ENCODE measurements at places on chromosomes 3 and 15.

DNA sequence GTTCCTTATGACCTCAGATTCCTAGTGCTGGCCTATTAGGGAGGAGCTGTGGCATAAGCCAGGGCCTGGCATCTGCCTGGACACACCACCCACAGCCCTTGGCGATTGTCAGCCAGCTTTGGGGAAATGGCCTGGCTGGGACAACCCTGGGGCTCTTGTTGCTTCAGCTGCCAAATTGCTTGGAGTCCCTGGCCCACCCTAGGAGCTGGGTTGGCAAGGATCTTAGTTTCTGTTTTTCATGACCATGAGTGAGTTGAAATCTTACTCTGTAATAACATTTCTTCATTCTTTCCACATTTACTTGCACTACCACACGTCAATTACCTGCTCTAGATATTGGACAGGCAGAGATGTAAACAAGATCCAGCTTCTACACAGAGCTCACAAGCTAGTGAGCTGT is 1.9 kb upstream of the MYZAP start:
- no peak for DNase-seq

DNA sequence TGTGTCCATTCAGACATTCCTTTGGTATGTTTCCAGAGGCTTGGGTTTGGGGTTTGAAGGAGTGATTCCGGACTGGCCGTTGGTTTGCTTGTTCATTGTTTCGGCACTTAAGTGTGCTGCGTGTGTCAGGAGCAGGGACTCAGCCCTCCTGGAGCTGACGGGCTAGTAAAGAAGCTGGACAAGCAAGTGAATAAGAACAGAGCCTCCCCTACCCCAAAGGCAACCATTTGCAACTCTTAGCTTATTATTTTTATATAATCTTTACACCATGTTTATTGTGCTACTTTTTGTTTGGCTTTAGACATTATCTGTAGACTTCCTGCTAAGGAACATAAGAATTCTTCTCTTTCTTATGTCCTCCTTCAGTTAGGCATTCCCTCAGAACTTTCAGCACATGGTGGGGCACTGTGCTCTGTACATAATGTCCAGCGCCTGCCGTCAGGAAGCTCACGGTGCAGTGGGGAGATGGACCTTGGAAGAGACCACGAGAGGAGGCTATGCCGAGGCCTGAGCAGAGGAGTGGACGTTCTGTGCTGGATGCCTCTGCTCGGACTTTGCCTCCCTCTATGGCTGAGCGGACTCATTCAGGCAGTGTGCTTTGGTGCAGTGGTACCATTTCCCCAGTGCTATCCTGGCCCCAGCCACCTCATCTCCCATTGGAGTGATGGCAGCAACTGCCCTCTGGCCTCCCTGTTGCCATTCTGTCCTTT is 65.4 kb downstream of the EEFSEC start:
- DNase-seq: no peak

DNA sequence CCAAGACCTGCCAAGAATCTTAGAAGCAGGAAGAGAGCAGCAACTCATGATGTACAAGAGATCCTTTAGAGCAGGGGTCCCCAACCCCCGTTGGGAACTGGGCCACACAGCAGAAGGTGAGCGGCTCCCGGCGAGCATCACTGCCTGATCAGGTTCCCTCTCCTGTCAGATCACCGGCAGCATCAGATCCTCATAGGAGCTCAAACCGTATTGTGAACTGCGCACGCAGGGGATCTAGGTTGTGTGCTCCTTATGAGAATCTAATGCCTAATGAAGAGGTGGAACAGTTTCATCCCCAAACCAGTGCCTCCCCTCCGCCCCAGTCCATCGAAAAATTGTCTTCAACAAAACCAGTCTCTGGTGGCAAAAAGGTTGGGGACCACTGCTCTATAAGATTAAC is 13.8 kb downstream of the SLC41A3 start:
- no peak for DNase-seq

- DNase-seq: no peak
These were observed 12.3 kb upstream of the CLDN16 start for GRCh38 chr3:190375671-190376070.

DNA sequence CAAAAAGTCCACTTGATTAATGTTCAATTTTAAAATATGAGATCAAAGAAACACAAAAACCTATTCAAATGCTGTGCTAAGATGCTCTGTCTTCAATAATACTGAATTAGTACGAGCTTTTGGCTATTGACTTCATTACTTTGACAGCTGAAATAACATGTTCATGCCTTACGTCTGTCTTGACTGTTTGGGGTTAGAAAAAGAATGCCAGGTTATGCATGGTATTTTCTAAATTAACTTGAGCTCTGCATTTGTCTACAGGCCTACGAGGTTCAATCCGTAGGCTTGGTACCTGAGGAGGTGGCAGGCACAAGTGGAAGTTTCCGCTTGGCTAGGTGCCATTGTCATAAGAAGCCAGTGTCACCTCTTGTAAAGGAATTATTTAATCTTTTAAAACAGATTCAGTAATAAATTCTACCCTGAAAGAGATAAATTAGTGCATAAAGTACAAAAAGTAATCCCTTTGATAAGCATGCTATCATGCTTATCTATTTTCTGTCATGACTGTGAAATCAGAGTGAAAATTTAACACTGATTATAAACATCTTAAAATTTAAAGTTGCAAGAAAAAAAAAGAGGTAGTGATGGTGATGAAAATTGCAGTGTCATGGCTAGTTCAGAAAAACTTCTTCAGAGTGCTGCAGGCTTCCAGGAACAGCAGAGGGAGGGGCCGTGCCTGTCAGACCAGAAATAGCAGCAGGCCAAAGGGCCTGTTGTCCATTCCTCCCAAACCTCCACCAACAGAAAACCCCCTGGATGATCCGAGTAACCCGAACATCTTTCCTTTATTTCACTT is 115.7 kb downstream of the ARRDC4 start:
- DNase-seq: peak; percentile 0

DNA sequence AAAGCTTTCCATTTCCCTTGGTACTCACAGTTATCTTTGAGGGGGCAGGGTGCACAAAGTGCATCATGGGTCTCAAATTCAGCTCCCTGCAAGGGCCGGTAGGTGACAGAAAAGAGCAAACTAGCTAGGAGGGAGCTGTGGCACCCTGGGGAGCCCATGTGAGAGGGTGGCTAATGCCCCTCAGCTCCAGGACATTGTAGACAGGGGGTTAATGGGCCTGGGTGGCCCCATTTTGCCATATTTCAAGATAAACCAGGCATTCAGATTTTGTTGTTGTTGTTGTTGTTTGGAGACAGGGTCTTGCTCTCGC is 3.7 kb upstream of the SLC6A6 start:
- no peak for DNase-seq

GRCh38 chr3:182469086-182469485 is 324.2 kb upstream of the ATP11B start:
- DNase-seq: no peak

DNA sequence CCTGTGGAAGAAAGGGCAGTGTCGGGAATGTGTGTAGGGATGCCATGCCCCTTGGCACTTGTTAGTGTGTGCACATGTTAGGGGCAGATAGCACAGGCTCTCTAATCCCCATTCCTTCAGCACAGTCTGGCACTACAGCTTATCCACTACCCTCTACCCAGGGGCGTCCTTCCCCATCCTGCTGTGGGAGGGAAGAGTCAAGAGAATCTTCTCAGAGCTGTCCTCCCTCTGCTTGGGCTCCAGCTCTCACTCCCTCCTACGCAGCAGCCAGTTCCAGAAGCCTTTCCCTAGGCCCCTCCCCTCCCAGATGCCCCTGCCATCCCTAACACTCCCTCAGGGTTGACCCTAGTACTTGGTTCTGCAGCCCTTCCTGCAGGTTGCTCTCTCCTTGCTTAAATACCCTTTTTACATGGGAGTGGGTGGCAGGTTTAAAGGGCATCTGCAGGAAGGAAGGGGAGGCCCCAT is 815 bp upstream of the GRM2 start:
- DNase-seq: no peak

DNA sequence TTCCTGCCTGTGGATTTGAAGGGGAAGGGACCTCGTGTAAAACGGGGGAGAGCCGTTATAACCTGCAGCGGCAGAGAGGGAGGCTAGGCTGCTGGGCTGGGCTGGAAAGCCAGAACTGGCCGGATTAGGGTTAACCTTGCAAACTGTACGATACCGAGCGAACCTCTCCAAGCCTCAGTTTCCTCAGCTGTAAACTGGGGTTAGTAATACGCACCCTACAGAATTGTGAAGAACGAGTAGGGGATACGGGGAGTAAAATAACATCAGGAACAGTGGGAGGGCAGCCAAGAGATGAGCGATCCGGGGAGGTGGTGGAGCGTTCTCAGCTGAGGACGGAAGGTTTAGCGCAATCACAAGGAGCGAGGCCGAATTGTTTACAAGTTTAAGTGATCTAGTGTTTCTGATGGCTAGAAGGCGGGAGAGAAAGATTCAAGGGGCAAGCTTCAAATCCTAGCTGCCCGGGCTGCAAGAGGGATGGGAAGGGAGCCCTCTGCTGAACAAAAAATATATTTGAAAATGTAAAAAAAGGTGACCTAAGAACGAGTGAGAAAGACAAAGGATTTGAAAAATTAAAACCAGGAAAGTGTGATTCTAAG is 768 bp upstream of the SEMA5B start:
- peak; percentile 92 for DNase-seq

DNA sequence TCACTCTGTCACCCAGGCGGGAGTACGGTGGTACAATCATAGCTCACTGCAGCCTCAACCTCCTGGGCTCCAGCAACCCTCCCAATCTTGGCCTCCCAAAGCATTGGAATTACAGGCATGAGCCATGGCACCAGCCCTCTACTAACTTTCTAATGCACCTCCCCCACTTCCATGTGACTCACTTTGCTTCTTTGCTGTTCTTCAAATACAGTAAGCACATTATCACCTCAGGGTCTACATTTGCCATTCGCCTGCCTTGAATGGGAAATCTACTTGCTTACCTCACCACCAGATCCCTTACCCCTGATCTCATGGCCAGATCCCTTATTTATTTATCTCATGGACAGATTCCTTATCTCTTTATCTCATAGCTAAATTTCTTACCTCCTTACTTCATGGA is 235.3 kb downstream of the KCNMB2 start:
- DNase-seq: no peak

- DNase-seq: no peak
These were observed 47.7 kb upstream of the HERC1 start for GRCh38 chr15:63881431-63881830.

GRCh38 chr3:71859123-71859519 is 74.2 kb upstream of the PROK2 start:
- peak; percentile 46 for DNase-seq

DNA sequence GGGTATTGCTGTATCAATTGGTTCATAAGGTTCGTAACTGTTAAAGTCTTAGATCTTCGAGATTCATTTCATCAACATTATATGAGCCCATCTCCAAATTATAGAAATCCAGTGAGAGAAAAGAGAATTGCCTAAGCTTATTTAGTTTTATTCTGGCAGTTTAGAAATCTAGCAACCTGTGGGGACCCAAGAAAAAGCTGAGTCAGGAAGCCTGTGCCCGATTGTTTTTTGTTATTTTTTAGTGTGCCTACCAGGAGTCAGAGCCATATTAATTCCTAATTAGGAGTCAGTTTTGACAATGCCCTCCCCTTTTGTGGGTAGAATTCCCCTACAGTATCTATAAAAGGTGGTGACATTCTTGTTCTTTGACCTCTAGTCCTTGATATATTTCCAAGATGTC is 59.6 kb downstream of the SPRED1 start:
- no peak for DNase-seq

DNA sequence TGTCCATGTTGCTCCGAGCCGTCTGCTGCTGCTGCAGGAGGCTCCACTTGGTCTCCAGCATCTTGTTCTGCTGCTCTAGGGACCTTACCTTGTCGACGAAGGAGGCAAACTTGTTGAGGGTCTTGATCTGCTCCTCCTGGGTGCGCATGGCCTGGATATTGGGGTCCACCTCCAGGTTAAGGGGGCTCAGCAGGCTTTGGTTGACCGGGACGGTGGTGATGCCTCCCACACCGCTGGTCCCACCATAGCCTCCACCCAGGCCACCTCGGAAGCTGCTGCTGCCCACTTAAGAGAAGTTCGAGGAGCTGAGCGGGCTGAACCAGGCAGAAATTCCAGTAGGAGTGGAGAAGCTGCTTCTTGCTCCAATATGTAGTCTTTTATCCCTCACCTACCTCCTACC is 180.7 kb upstream of the SYNPR start:
- no peak for DNase-seq

- no peak for DNase-seq
These were observed 36.2 kb downstream of the GLB1 start for GRCh38 chr3:33060609-33061337.

DNA sequence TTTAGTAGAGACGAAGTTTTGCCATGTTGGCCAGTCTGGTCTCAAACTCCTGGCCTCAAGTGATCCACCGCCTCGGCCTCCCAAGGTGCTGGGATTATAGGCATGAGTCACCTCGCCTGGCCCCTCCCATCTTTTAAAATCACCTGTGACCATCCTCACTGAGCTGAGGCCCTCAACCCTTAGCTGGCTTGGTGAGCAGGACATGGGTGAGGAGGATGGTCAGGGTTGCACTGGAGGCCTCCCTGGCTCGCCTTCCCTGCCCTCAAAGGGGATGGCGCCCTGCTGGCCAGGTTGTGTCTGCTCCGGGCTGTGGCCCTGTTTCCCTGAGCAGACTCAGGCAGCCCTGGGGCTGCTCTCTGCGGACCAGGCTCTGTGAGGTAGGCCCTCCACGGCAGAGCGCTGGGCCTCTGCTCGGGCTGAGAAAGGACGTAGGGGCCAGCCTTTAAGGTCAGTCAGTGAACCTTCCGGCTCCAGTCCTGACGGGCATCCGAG is 33.7 kb downstream of the SYNM start:
- no peak for DNase-seq

- DNase-seq: no peak
These were observed 39.2 kb downstream of the CLEC3B start for GRCh38 chr3:45065373-45065720.

GRCh38 chr3:32076566-32076965 is 29.9 kb upstream of the GPD1L start:
- DNase-seq: peak; percentile 41

- peak; percentile 6 for DNase-seq
These were observed 756 bp upstream of the RASGRF1 start for GRCh38 chr15:79091204-79091867.

- DNase-seq: no peak
These were observed 137.8 kb downstream of the SAMMSON start for GRCh38 chr3:70137366-70137765.

DNA sequence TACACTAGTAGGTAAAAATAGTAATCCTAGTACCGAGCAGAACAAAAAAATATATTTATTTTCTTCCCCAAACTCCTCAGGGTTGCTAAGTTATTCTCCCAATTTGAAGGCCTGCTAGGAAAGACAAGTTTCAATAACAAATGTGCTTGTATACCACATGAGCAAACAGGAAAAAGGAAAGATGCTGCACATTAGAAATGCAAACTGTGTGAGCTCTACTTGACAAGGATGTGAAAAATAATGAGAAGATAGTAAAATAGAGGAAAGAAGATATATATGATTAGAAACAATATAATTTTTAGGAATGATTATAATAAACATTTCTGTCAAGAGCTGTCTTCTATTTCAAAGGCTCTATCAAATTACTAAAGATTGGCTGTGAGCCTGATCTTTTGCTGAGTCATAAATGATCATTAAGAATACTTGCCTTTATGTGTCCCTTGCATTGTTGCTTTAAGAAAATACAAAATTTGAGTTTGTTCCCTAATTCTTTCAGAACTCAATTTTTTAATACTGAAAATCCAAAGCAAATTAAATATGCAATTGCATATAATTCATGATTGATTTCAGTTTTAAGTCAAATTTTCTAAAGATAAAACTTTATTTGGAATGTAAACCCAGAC is 174.2 kb downstream of the NEK10 start:
- no peak for DNase-seq

- no peak for DNase-seq
These were observed 287.4 kb upstream of the SLCO3A1 start for GRCh38 chr15:91566141-91566540.

- no peak for DNase-seq
These were observed 231.8 kb upstream of the TBL1XR1 start for GRCh38 chr3:177429079-177429478.

Data from amniotic epithelial cell (primary cell).